HAP-1 (cell line): ENCODE measurements at places on chromosomes 12 and 14.
A peak's percentile ranks its signal among the peaks of the same experiment; 100 is the strongest.

DNA sequence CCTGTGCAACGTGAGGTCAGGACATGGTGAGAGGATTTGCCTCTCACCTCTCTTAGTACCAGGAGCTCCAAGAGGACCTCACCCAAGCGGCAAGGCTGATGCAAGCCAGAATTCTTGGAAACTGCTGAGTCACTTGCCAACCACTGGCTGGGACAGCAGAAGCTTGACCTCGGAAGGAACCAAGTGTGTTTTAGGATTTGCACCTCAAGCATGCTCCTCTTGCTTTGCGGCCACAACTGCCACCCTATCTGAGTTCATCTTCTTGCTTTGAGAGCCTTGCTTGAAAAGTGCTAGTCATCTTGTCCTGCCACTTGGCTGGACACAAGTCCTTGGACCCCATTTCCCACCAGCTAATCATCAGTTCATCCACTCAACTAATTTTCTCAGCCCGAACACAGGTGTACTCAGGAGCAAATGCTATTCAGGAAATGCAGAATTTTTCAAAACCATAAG lies 195.8 kb downstream of the SLC25A21 start:
- no peak for DNase-seq

GRCh38 chr14:77936138-77936639 lies 136.3 kb downstream of the ADCK1 start:
- DNase-seq: no peak

- no peak for DNase-seq
Measured at GRCh38 chr12:120698665-120699064, 11.6 kb upstream of the UNC119B start.

GRCh38 chr14:34250959-34251358 lies 211.1 kb downstream of the SPTSSA start:
- DNase-seq: no peak

- no peak for DNase-seq
Measured at GRCh38 chr12:131929581-131930456, 743 bp downstream of the PUS1 start.

GRCh38 chr14:62076368-62076767 lies 314.1 kb downstream of the SNAPC1 start:
- DNase-seq: no peak

- peak; percentile 73 for DNase-seq
Measured at GRCh38 chr12:58502226-58502625, 418.1 kb downstream of the LRIG3 start.

DNA sequence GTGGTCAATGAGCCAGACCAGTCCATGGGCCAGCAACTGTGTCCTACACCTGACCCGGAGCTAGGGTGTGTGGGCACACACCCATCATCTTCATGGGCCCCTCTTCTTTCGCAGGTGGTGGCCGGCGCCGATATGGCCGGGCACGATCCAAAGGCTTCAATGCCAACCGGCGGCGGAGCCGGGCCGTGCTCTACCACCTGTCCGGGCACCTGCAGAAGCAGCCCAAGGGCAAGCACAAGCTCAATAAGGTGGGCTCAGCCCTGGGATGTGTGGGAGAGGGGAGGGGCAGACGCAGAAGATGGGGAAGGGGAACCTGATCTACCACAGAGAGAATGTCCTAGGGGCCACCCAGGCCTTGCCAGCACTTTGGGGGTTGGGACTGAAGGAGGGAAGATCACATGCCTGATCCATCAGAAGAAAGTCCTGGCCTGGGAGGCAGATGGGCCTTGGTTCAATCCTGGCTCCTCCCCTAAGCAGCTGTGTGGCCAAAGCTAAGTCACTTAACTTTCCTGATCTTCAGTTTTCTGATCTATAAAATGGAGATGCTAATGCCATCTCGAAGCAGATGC lies 3.8 kb downstream of the KCNH3 start:
- DNase-seq: no peak

DNA sequence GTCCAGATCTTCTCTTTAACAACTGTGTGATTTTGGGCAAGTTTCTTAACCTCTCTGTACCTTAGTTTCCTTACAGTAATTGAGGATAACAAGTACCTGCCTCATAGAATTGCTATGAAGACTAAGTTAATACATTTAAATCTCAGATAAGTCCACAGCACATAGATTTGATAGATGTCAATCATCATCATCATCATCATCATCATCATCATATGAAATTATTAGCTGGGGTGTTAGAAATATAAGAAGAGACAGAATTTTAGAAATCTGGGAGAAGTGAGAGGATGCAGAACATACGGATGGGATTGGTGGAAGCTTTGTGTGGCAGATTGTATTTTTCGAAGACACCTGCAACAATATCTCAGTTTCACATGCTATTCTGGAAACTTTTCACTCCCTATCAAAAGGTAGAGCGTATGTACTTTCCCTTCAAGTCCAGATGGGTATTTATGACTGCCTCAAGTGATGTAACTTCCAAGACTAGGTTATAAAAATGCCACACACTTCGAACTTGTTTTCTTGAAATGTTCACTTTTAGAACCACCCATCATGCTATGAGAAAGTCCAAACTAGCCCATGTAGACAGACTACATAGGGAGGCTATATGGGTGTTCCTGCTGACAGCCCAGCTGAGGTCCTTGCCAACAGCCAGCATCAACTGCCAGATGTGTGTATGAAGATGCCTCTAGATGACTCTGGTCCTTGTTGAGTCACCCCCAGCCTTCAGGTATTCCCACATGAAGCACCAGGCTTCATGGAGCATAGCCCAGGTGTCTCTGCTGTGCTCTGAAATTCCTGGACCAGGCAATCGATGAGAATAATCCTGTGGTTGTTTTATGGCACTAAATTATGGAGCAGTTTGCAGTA lies 20.7 kb upstream of the SDR39U1 start:
- no peak for DNase-seq

DNA sequence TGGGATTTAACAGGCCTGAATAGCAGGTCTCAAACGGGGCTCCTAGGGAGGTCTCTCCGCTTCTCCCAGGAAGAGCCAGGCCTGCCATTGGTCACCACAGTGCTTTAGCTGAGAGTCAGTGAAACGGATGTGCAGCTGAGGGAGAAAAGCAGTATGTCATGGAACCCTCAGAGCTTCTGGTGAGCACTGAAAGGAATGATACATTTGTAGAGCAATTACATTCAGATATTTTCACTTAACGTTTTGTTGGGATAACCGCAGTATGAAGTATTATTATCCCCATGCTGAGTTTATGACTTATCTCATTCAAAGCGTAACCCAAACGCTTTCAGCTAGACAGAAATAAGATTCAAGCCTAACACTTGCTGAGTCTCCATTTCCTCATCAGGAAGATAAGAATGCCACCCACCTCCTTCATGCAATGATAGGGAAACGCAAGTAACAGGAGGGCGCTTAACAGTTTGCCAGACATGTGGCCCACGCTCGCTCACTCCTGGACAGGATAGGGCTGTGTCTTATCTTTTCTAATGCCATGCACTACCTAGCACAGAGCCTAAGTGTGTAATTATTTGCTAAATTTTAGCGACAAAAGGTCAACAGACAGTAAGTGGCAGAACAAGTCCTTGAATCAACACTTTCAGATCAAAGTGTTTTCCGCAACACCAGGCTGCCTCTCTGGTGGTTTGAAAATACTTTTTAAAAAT lies 28.2 kb downstream of the DAD1 start:
- no peak for DNase-seq

DNA sequence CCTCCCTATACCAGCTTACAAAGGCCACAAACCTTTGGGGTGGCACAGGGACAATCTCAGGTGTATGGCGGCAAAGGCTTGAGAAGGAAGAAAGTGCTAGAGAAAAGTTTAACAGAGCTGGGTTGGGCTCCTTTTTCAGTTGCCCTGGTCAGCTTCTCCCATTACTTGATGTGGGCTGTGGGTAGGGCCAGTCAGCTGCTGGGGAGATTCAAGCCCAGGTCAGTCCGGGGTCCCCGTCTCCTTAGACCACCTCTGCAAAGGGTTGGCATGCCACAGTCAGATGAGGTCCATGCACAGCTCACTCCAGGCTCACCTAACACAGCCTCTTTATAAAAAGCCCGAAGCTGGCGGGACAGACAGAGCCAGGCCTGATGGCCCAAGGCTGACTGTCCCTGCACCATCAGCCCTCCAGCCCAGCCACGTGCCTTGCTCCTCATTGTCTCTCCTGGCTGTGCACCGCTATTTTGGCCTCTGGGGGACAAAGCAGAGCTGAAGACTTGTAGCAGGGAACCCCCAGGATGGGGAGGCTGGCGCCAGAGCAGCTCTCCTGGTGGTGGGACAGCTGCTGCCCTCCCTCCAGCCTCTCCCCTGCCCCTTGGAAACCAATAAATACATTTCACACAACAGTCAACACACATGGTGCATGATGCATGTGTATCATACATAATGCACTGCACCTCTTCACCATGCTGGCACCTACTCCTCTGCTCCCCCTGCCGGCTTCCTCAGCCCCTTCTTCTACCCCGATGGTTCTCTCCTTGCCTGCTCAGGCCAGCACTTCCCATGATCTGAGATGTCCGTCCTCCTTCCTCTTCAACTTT lies 61.7 kb upstream of the DDX11 start:
- DNase-seq: no peak

- peak; percentile 67 for DNase-seq
Measured at GRCh38 chr12:122875590-122876220, 20.2 kb downstream of the VPS37B start.

DNA sequence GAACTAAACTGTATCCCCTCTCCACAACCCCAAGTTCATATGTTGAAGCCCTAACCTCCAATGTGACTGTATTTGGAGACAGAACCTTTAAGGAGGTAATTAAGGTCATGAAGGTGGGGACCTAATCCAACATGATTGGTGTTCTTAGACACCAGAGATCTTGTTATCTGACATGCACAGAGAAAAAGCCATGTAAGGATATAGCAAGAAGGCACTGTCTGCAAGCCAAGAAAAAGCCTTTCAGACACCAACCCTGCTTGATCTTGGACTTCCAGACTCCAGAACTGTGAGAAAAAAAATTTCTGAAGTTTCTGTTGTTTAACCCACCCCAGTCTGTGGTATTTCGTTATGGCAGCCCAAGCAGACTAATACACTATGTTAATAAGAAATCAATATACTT lies 62.2 kb upstream of the CFL2 start:
- no peak for DNase-seq

- DNase-seq: no peak
Measured at GRCh38 chr12:127400221-127400620, 866.7 kb upstream of the TMEM132C start.

- DNase-seq: no peak
Measured at GRCh38 chr14:53109105-53110041, 43.8 kb downstream of the DDHD1 start.

DNA sequence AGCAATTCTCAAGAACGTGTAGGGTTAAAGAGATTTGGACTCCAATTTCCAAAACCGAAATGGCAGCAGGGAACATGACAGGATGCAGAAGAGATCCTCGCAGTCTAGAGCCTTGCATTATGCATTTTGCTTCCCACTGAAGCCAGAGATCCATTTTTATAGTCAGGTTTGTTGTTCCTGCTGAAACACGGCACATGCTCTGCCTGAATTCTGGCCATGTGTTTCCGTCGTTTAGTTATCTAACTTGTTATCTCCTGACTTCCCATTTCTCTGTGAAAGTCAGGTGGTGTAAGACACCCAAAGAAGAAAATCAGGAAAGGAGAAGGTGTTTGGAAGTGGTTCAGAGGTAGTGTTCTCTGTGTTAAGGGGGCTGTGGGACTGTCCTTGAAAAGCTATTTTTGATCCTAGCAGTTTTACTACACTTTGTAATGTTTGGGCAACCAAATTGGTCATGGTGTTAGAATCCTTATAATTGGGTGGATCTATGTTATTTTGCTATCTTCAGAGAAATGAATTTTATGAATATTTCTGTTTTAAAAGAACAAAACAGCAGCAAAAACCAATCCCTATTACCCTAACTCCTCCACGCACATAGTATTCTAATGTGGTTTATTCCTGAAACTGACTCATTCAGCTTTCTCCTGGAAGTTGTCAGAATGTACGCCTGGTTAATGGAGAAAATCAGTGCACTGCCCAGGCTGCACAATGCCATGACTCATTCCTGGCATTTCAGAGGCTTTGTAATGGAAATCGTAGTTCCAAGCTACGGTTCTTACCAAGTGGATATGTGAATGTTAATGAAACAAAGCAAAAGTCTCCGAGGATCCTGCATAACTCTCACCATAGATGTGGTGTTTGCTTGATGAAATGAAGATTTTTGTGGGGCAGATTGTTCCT lies 110.1 kb downstream of the SAMD4A start:
- DNase-seq: peak; percentile 78

DNA sequence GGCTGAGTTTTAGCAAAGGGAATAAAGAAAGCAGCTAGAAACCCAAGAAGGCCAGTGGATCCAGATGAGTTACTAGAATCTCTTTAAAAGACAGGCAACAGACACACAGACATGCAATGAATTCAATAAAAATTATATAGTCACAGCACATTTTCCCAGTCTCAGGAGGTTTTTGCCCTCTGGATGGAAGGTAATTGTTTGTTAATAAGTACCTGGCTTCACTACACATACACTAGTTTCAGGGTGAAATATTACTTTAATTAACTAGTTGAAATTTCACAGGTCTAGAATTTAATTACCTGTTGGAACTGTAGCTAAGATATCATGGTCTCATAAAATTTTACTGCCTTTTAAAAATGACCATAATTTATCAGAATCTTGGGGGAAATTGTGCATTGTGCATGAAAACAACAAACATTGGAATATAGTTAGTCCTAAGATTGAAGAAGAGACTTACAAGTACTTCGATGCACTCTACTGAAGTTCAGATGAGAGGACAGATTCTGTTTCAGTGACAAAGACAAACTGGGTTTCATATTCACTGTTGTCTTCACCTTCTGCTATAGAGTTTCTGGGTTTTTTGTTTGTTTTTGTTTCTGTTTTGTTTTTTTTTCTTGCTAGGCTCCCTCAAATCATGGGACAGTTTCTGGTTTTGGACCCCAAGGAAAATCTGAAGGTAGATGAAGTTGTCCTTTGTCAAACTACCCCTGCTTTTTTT lies 277.0 kb upstream of the GARIN6 start:
- no peak for DNase-seq

DNA sequence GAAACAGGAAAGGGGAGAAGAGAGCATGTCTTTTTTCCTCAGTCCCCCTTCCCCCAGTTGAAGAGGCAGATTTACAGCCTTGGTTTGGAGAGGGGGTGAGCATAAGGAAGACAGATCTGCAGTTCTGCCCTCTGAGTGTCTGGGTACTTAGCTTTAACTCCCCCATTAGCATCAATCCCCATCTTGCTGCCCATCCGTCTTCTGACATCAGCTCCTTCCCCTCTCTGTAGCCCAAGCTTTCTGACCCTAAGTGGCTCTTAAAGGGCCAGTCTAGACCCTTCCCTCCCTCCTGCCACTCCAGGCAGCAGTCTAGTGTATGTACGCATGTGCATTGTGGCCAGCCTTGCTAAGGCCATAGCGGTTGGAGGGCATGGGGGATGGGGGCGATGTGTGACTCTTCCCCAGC lies 7.3 kb downstream of the GPR84 start:
- no peak for DNase-seq

- DNase-seq: no peak
Measured at GRCh38 chr12:121423682-121424623, 24.0 kb downstream of the RNF34 start.

- DNase-seq: no peak
Measured at GRCh38 chr12:94762259-94762942, 112.0 kb upstream of the TMCC3 start.
